Progenitor cell of endocrine pancreas (in vitro differentiated cells): ENCODE measurements at places on chromosomes 1 and 21. TPM values are rescaled to one million over a fixed set of nuclear protein-coding genes. Genes with fewer than 3 reads are reported as not detected.

- DNase-seq, result no peak
Measured at GRCh38 chr21:42834726-42835191, 44.6 kb downstream of the WDR4 start.

SPRR2B gene
- not detected in 2 replicates for total RNA-seq

GRCh38 chr21:31117128-31117916, 79.0 kb upstream of the KRTAP19-8 start:
- DNase-seq, result no peak

DNA sequence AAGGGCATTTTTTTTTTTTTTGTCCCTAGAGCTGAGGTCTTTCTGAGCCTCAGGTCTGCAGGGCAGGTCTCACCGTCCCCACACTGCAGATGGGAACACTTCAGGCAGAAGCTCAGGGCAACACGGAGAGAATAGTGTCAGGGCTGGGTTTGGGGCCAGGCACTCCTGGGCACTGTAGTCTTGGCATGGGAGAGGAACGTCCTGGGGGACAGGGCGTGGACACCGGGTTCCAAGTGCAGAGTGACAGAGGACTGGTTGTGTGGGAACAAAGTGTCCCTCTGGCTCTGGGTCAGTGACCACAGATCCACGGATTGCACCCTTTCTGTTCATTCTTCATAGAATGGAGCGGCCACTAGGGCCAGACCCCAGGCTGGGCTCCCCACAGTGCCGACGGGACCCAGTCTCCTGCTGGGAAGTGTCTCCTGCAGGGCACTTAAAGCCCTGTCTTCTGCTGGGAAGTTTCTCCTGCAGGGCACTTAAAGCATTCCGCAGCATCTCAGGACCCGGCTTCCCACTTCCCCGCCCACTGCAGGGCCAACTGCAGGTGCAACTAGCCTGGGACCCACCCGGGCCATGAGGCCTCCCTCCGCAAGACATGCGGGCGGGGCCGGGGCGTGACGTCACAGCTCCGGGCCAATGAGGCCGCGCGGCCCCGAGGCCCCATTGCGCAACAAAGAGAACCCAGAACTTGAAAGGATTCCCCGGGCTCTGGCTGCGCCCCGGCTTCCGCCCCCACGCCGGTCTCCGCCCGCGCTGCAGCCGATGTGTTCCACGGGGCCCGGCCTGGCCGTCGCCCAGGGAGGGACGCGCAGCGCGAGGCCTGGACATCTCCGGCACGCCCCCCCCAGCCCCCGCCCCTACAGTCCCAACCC, 1.2 kb downstream of the GPR153 start:
- peak; percentile 68 for DNase-seq

DNASE2B gene
- 0.26 and 0.36 TPM in 2 replicates for total RNA-seq

CD84 gene
- not detected in 2 replicates for total RNA-seq

KRTAP13-2 gene
- not detected in 2 replicates for total RNA-seq

DNA sequence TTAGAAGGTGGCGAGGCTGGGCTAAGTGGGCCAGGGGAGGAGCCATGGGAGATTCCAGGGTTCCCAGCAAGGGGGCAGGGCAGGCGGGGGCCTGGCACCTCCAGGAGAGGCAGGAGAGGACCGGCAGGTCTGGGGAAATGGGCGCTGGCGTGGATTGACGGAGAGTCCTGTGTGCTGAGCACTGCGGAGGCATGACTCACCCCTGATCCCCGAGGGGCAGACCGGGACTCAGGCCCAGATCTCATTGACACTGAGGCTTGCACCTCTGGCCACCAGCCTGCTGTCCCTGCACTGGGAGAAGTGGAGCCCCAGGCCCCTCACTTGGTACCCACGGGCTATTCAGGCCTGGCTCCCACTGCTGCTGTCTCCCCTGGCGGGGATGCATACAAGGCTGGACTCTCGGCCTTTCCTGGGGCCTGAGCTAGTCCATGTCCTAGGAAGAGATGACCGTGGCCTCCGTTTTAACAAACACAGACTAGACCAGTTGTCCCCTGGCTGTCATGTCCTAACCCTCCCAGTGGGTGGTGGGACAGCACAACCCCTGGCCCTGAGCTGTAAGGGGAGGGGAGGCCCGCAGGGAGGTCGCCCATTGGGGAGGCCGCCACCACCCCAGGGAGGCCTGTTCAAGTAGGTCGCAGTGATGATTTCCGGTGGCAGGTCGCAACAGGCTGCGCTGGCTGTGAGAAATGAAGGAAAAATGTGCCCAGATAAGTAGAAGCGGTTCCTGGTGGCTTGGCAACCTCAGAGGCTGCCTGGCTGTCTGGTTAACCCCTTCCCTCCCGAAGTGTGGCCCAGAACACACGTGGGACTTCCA, 39.7 kb downstream of the RIPK4 start:
- no peak for DNase-seq

MAN1C1 gene
- 4.8 and 5.1 TPM in 2 replicates for total RNA-seq

C4BPB gene
- total RNA-seq, result not detected in 2 replicates

DNA sequence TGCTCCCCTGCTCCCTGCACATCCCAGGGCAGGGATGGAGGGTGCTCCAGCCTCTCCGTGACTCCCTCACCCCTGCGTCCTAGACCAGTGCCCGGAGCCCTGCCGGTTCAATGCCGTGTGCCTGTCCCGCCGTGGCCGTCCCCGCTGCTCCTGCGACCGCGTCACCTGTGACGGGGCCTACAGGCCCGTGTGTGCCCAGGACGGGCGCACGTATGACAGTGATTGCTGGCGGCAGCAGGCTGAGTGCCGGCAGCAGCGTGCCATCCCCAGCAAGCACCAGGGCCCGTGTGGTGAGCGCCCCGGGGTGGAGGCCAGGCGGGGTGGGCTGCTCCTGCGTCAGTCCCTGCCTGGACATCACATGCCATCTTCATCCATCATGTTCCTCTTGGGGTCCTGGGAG, 22.0 kb downstream of the AGRN start:
- no peak for DNase-seq

TRIM17 gene
- 20.5 and 20.8 TPM in 2 replicates for total RNA-seq

DNA sequence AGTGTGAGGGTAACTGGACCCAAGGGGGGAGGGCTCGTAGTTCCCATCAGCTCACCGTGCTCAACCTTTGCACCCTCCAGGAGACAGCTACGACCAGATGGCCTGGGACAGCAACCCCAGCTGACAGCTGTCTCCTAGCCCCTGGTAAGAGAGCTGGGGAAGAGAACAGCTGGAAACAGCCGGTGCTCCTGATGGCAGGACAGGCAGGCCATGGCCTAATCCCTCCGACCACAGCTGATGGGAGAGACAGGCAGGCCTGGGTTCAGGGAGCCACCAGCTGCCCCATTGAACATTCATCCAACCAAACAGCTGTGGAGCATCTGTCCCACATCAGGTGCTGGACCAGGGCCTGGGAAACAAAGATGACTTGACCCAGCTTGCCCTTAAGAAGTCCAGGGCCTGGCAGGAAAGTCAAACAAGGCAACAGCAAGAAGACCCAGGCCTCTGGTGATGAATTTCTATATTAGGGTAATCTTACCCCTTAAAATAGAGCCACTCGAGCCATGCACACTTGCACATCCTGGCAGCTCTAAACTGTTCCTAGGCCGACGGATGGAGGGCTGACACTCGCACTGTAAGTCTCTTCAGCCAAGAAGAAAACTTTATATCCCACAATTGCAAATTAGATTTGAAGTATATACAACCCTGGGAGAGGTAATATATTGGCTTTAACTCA, 12.2 kb downstream of the OLFML2B start:
- DNase-seq, result no peak

- DNase-seq, result no peak
Measured at GRCh38 chr1:87450615-87451209, 122.0 kb downstream of the LMO4 start.

- DNase-seq, result no peak
Measured at GRCh38 chr1:58033311-58033710, 513.2 kb downstream of the OMA1 start.

- peak; percentile 77 for DNase-seq
Measured at GRCh38 chr1:204207136-204207616, 6.6 kb downstream of the GOLT1A start.

- DNase-seq, result no peak
Measured at GRCh38 chr1:33041026-33041425, 4.3 kb upstream of the AK2 start.

GRCh38 chr1:244047621-244048255, 3.3 kb upstream of the ZBTB18 start:
- no peak for DNase-seq

DNA sequence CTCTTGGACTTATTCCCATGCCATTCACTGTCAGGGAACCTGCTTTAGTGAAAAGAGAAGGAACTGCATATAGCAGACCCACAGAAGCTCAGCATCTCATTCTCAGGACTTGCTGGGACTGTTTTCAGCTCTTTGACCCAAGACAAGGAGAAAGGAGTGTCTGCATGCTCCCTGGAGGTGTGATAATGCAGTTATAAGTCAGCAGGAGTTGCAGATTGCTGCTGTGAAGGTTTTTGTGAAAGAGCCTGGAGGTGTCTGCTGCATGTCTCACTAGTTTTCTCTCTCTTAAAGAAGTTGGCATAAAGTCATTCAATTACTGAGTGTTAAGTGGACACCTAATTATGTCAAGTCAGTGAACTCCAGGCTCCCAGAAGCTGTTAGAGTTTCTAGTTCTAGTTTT, 343.4 kb downstream of the BRINP2 start:
- DNase-seq, result no peak

GRCh38 chr1:168220470-168220871, 5.3 kb upstream of the SFT2D2 start:
- DNase-seq, result no peak

TRIM46 gene
- 21.1 and 25.7 TPM in 2 replicates for total RNA-seq

MFAP2 gene
- total RNA-seq, result 170 and 174 TPM in 2 replicates

DNA sequence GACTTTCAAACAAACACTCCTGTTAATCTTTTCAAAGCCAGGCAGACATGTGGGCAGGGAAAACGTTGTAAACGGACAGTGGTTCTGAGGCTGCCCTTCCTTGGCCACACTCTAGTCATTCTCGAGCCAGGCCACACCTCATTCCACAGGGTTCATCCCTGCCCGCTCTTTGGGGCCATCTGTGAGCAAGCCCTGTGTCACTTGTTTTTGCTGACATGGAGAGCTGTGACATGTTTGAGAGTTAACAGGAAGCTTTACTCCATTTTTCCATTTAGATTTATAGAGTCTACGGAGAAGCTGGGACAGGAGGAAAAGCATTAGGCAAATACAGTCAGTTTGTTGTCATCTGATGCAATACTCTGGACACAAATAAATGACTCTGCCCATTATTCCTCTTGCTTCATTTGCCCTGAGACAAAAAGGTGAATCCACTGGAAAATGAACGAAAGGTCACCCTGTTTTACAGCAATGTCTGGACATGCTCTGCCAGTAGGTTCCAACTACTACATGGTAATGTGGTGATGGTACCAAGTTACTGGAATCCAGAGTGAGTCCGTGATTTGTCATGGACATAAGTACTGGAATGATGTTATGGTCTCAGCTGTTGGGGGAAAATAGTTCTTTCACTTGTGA, 126.9 kb downstream of the CLIC6 start:
- DNase-seq, result no peak

MXRA8 gene
- total RNA-seq, result 24.3 and 25.0 TPM in 2 replicates

- DNase-seq, result no peak
Measured at GRCh38 chr1:34744851-34745250, 10.0 kb upstream of the GJB5 start.

RXFP4 gene
- total RNA-seq, result not detected in 2 replicates

CAMK2N1 gene
- 67.2 and 69.2 TPM in 2 replicates for total RNA-seq
